ENCODE measurements at places on chromosomes 2 and 18. TPM values are rescaled to one million over a fixed set of nuclear protein-coding genes. Genes with fewer than 3 reads are reported as not detected.

GRCh38 chr18:64115881-64116280, 33.0 kb downstream of the LINC00305 start:
- no peak for DNase-seq

- no peak for DNase-seq
Measured at GRCh38 chr2:127032621-127033020, 74.3 kb downstream of the BIN1 start.

- DNase-seq = no peak
Measured at GRCh38 chr2:76678383-76679024, 843.7 kb downstream of the LRRTM4 start.

DNA sequence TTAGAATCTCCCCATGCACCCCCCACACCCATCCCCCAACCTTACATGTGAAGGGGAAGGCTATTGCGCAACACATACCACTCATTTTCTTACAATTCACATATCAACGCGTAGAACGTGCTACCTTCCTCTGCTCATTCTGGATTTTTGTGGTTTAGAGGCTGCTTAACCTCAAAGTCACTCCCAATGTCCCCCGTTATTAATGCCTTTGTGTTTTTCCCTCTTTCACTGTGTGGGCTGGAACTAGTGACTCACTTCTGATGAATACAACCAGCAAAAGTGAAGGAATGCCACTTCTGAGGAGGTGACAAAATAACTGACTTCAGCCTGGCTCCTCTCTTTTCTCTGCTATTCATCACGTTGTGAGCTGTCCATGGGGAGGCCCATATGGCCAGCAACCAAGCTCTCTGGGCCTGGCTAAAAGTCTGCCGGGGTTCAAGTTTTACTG, 342.5 kb upstream of the NXPH2 start:
- DNase-seq = no peak

DNA sequence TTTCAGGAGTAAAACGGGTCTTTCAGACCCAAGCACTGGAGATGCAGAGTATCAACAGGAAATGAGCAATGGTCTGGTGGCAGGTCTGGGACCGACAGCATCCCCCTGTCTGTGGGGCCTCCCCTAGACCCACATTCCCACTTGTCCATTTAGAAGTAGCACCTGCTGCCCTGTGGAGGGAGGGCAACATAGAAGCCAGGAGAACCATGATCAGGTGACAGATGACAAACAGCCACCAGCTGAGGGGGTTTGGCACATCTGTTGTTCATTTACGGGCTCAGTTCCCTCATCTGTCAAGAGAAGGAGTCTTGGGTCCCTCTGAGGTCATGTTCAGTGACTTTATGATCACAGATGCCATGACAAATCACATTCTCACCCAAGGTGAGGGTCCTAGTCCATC, 77.9 kb upstream of the SLC66A3 start:
- no peak for DNase-seq

DNA sequence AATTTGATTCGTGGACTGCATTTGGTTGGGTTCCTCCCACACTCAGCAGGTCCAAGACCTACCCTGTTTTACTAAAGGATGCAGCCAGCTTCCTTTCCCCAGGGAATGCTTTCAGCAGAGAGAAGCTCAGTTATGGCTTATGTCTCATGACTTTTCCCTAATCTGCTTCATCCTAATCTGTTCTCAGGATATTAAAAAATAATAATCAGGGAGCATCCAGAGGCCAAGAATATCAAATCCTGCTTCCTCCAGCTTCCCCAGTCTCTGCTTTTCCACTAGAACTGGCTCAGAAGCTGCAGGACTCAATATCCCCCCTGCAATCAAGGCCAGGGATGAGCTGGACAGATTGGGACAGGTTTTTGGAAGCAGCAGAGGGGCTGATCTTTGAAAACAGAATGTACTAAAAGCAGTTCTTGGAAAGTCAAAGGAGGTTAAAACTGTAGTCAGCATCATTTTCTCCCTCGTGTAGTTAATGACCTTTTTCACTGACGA, 326.9 kb upstream of the TNP1 start:
- peak; percentile 14 for DNase-seq

DNA sequence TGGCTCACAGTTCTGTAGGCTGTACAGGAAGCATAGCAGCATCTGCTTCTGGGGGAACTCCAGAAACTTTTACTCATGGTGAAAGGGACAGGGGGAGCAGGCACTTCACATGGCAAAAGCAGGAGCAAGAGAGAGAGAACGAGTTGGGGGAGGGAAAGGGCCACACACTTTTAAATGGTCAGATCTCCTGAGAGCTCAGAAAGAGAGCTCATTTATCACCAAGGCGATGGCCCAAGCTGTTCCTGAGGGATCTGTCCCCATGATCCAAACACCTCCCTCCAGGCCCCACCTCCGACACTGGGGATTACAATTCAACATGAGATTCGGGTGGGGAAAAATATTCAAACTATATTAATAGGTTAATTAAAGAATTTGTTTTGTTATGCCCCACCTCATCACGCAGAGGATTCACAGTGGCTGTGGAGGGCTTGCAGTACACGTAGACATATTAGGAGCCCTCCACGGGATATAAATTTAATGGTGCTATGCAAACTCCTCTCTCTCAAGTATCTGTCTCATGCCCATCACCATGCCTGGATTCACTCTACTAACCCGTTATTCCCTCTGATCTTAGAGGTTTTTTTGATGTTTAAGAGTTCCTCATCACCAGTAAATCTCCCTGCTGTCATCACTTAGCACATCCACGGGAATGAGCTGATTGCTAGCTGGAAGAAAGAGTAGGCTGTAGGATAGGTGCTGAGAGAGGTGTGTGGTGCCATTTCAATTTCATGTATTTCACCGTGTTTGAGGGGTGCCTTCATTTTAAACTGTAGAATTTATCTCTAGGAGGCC, 84.5 kb upstream of the ARHGAP28 start:
- DNase-seq = no peak

- DNase-seq = no peak
Measured at GRCh38 chr2:189287982-189288521, 108.5 kb upstream of the COL5A2 start.

- DNase-seq = no peak
Measured at GRCh38 chr2:72765997-72766609, 59.7 kb downstream of the EXOC6B start.

- no peak for DNase-seq
Measured at GRCh38 chr2:112691881-112692281, 28.9 kb upstream of the NT5DC4 start.

GRCh38 chr2:20992201-20992711, 51.6 kb downstream of the APOB start:
- DNase-seq = no peak

- no peak for DNase-seq
Measured at GRCh38 chr2:31354837-31355236, 59.7 kb downstream of the XDH start.

GRCh38 chr2:238488347-238488826, 61.7 kb downstream of the ASB1 start:
- DNase-seq = no peak

DNA sequence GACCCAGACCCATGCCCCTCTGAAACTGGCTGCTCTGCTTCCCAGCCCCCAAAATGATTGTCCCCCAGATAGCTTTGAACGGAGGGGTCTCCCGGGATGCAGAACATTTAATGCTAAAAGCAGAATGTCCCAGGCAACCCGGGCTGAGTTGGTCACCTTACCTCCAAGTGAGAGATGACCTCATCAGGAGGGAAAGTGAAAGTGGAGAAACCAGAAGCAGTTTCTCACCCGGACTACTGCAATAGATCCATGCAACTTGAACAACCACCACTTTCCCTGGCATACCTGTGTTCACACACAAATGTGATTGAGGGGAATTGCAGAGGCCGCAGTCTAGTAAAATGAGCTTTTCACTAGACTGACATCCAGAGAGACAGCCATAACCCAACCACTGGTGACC, 75.3 kb upstream of the NPAS2 start:
- DNase-seq = peak; percentile 26

- no peak for DNase-seq
Measured at GRCh38 chr18:28063271-28063761, 113.6 kb downstream of the CDH2 start.

DNA sequence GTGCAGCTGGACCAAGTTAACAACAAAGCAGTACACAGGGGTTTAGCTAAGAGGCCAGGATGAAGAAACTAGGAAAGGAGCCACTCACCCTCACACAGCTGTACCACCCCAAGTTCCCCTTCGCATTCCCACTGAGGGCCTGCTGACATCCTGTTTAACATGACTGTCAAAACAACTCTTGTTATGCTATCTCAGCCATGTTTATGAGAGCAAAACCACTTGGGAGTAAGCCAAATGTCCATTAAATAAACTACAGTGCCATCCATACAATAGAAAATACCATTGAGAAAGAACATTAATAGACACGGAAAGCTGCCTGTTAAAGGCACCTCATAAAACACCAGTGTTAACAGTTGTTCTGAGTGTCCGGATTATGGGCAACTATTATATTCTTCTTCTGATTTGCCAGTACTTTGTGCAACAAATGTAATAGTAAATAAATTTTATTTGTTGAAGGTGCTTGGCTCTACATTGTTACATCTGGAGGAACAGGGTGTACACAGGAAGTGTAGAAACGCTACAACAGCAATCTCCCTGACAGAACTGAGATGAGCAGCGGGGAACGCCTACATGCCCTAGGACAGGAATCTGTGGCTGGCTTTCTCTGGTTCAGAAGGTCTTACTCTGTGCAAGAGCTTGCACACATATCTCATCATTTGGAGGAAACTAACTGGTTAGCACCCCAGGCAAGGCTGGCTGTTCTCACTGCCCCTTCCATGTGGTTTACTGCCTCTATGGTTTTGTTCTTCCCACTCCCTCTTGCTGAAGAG, 85.6 kb downstream of the EHD3 start:
- DNase-seq = peak; percentile 40

DNA sequence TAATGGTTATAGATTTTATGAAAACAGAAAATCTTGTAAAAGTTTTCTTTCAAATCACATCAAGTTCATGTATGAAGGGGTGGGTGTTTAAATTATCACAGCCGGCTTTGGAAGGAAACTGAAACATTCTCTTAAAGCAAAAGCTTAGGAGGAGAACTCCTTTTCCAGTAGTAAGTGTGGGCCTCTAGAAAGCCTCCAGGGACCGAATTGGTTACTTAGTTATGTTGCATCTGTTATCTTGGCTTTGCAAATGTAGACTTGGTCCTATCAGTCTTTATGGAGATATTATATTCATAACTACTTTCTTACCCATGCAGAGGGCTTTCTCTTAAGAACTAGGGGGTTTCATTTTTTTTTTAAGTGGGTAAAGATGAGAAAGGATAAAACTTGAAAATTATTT, 7.4 kb downstream of the NAB1 start:
- no peak for DNase-seq

GRCh38 chr2:59353306-59353921, 1112.3 kb upstream of the FANCL start:
- DNase-seq = no peak

GRCh38 chr2:185388226-185388625, 350.4 kb upstream of the FSIP2 start:
- DNase-seq = no peak

DNA sequence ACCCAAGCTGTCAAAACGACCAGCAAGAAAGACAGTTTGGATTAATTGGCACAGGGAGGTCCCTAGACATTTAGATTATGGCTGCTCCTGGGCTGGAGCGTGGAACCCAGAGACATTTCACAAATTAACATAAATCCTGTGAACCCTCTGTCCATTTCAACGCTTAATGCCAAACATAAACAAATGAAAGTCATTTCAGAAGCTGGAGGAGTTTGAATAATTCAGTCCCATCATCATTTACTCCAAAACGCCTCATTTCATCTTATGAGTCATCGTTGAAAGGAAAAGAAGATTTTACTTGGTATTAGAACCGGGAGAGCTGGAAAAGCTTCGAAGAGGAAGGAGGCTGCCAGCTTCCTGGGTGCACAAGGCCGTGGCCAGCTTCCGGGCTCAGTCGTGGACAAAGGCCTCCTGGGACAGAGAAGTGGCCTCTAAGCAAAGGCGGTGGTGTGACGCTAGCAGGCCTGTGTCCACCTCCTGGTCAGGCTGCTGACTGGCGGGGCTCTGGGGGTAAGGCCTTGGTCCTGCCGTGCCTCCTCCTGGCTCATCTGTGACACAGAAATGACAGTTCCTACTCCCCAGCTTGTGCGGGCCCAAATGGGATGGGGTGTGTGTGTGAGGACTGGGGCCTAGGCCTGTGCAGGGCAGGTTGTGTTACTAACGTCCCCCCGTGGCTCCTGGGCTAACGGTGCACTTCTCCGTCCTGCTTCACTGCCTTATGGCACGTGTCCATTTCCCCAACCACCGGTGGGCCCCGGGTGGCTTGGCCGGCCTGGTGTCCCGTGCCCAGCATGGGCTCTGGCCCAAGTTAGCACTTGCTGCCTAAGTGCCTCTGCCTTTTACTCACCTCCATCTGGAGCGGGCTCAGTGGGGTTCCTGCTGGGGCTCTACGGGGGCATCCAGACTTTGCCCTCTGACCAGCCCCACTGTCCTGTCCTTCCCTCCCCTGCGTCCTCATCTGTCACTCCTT, 71.6 kb downstream of the RRM2 start:
- DNase-seq = no peak

- DNase-seq = no peak
Measured at GRCh38 chr18:74942319-74942910, 266.5 kb downstream of the PTGR3 start.

DNA sequence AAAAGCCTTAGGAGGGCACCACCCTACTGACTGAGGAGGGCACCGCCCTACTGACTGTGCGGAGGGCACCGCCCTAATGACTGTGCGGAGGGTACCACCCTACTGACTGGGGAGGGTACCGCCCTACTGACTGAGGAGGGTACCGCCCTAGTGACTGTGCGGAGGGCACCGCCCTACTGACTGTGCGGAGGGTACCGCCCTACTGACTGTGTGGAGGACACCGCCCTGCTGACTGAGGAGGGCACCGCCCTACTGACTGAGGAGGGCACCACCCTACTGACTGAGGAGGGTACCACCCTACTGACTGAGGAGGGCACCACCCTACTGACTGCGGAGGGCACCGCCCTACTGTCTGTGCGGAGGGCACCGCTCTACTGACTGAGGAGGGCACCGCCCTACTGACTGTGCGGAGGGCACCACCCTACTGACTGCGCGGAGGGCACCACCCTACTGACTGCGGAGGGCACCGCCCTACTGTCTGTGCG, 150.2 kb upstream of the NFATC1 start:
- DNase-seq = no peak

GRCh38 chr2:188297978-188298377, 6.3 kb downstream of the GULP1 start:
- no peak for DNase-seq

Gene PAX8
- total RNA-seq = 2.3 TPM

Gene SLC9A4
- total RNA-seq = 0.78 TPM

Gene CXCR1
- total RNA-seq = not detected

Gene LRP2
- not detected for total RNA-seq

Gene SH3BP4
- 62.6 TPM for total RNA-seq

Gene KCNIP3
- total RNA-seq = 1.6 TPM
